ENCODE measurements at places on chromosomes 2 and 18.

DNA sequence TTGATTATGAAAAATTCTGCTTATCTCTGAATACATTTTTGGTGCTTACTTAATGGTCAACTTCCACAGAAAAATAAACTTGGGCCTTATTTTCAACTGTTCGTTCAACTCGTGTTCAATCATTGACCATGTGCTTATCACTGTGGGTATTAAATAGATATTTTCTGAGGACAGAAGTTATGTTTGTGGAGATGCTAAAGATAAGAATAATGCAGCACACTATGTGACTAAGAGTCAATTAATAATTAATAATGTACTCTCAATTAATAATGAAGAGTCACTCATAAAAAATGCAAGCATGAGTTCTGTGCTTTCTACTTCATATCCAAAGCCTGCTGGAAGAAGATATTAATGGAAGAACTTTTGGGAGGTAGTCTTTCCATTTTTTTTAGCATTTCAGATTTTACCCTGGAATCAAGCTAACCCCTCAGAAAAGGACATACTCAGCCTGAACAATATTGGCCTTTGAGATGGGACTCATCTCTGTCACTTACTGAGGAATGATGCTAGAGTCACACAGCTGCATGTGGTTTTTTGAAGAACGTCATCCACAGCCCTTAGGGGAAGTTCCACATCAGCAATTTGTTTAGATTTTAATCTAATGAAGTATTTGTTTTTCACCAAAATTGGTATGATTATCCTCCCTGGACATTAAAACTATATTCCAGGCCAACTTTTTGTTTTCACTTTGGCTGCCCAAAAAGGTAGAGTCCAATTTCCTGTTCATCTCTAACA, 191.9 kb upstream of the CRIM1 start:
- DNase-seq, result no peak

DNA sequence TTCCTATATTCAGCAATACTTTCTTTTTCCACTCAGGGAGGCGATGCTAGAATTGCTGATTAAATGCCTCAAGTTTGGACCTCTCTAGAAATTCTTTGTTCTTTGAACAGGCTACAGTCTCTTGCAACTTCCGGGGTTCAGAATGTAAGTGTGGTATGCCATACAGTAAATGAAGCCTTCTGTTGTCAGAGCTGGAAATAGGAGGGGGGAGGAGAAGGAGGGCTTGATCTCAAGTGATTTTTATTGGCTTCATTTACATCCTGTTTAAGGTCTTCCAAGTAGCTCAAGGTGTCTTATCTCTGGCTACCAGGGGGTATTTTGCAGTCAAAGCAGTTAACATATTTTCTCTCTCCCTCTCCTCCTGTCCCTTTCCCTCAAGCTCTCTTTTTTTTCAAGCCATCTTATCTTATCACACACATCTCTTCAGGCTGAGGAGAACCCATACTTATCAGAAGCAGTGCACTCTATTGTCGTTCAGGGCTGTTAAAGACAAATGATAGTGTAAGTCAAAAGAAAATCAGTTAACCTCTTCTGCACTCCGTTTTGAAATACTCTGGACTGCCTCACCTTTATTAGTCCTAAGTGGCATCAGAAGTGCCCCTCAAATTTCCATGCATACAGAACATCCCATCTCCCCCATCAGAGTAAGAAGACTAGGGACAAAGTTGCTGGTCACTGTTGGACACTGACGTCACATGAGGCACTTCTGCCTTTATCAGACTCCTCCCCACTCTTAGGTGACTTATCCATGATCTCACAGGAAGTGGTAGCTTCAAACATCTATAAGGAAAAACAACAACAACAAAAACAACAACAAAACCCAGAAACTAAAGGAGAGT, 112.2 kb downstream of the ZNF521 start:
- DNase-seq, result no peak

DNA sequence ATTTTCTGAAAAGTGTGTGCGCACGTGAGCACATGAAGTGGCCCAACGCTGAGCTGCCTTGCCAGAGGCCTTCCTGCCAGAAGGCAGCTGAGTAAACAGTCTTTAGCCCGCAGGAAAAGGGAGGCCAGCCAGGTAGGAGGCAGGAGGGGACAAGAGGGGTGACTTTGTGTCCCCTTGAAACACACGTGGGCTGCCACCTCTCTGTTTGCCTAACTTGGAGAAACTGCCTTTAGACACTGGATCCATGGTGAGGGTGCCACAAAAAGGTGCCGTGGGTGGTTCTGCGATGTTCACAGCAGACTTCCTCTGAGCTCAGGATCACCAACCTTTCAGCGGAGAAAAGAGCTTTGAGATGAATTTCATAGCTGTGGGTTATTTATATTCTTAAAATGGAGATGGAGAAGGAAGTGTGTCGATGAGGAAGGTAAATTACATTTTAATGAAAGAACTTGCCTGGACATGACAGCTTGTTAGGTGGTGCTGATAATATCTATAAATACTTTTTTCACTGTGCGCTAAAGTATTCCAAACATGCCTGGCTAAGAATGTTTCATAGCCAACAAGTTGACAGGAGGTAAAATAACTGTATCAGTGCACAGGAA, 36.6 kb upstream of the ASB1 start:
- no peak for DNase-seq

GRCh38 chr2:45169339-45170190, 160.3 kb upstream of the SIX2 start:
- no peak for DNase-seq

- no peak for DNase-seq
These were observed 55.7 kb downstream of the COA5 start for GRCh38 chr2:98552499-98553179.

GRCh38 chr2:29841386-29842004, 79.9 kb downstream of the ALK start:
- DNase-seq, result peak; percentile 3

- peak; percentile 43 for DNase-seq
These were observed at the start of gene ERICH2 for GRCh38 chr2:170770008-170770605. ERICH2 (plus strand) TSS chr2:170770378; CDS start chr2:170770682, 304 bp downstream.

- DNase-seq, result no peak
These were observed 5.1 kb upstream of the MIB1 start for GRCh38 chr18:21735452-21736015.

- no peak for DNase-seq
These were observed 6.6 kb upstream of the TMEM37 start for GRCh38 chr2:119425119-119425405.

- DNase-seq, result no peak
These were observed 759.9 kb upstream of the HS6ST1 start for GRCh38 chr2:129078548-129078947.

- DNase-seq, result no peak
These were observed 86.3 kb upstream of the KCTD1 start for GRCh38 chr18:26634631-26635030.

DNA sequence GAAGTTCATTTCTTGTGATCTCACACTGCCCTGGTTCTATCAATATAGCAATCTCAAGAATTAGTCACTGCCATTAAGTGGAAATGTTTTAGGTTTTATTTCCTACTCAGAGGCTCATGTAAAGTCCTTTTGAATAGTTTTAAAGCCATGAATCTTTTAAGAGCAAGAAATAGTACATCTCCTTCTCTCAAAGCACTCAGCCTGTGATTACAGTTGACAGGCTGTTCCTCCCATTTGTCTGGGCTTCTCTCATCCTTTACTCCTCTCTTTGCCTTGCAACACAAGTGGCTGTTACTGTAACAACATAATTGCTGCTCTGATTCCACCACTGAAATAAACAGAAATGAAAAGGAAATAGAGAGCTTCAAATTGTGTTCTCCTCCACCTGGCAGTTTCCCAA, 18.4 kb downstream of the GRP start:
- no peak for DNase-seq

DNA sequence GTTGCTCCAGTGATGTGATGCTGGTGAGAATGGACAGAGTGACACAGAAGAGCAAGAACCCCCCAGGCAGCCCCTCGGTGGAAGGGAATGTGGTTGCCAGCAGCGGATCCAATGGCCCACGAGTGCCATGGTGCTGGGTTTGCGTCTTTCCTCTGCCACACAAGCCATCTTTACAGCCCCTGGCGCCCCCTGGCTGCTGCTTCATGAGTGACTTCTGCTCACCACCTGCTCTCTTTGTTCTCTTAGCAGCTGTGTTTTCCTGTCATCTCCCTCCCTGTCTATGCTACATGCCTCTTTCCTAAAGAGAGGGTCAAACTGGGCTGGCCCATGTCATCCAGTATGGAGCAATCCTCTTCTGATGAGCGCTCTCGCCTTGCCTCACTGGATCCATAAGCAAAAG, 300.0 kb upstream of the SMIM21 start:
- DNase-seq, result peak; percentile 1

GRCh38 chr2:181240844-181241243, 216.3 kb upstream of the ITGA4 start:
- DNase-seq, result no peak

DNA sequence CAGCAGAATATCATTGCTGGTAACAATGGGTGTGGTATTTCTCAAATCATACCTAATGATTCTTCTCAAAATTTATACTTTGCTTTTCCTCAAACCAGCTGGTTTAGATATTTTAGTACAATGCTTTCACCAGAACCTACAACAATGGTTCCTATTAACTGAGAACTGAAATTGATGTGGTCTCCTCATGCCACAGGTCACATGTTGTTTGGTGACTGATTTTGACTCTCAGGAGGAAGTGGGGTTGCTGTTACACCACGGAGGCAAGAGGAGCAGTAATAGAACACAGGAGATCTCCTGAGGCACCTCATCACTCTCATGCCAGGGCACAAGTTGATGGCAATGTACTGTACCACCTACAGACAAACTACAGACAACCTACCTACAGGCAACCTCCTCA, 3.0 kb upstream of the CEP68 start:
- no peak for DNase-seq

DNA sequence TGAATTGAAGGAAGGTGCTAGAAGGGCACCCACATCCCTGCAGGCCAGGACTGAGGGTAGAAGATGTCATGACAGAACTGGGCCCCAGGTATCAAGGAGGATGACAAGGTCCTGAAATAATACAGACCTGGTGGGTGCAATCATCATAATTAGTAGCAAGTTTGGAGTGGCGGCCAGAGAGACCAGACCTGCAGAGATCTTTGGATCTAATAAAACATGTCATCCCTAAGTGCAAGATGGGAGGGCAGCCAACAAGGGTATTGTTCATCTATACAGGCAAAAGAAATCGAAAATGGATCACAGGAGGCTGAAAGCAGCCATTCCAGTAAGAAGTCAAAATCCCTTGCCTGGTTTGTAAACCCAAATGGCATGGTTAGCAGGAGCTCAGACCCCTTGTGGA, 111.3 kb upstream of the BOD1L2 start:
- no peak for DNase-seq

- no peak for DNase-seq
These were observed 120.4 kb upstream of the KYNU start for GRCh38 chr2:142757111-142757510.

DNA sequence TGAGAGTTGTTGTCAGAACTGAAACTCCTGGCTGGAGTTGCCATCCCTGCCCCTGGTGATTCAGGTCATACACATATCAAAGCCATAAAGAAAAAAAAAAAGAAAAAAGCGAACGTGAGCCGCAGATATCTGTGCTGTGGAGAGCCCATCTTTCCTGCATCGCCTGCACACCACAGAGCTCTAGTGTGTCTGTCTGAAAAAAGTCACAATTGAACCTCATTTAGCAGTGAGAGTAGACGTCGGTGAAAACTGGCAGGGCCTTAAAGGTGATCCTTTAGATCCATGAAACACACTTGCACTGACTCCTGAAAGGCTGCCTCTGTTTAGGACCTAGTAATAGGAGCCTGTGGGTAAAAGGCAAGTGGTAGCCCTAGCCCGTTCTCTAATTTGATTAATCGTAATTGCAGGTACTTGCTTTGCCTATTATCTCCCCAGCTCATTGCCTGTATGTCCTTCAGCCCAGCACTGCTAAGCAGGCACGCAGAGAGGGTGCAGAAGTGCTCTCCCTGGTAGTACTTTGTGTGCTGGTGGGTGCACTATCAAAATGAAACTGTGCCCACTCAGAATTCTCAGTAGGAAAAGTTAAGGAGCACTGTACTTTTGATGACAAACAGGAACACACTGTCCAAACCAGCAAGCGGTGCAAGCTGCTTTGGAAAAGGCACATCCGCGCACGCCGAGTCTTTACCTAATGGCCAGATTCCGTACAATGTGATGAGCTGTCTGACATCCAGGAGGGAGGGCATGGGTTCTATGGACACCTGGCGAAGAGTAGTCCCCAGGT, 103.5 kb upstream of the ASB18 start:
- DNase-seq, result no peak

DNA sequence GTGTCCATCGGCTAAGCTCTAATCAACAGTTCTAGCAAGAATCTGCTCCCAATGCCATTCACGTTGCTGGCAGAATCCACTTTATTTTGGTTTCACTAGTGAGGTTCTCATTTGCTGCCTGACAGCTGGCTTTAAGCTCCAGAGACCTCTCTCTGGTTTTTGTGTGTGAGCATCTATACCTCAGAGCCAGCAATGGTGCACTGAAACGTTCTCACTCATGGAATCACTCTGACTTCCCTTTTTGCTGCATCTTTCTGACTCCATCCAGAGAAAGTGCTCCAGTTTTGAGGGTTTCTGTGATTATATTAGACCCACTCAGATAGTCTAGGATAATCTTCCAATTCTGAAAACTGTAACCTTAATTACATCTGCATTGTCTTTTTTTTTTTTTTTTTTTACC, 596.6 kb downstream of the RNF144A start:
- no peak for DNase-seq

- no peak for DNase-seq
These were observed 42.9 kb downstream of the ARHGEF33 start for GRCh38 chr2:38932586-38932985.

- DNase-seq, result no peak
These were observed 8.8 kb downstream of the RAB1A start for GRCh38 chr2:65120990-65121693.

DNA sequence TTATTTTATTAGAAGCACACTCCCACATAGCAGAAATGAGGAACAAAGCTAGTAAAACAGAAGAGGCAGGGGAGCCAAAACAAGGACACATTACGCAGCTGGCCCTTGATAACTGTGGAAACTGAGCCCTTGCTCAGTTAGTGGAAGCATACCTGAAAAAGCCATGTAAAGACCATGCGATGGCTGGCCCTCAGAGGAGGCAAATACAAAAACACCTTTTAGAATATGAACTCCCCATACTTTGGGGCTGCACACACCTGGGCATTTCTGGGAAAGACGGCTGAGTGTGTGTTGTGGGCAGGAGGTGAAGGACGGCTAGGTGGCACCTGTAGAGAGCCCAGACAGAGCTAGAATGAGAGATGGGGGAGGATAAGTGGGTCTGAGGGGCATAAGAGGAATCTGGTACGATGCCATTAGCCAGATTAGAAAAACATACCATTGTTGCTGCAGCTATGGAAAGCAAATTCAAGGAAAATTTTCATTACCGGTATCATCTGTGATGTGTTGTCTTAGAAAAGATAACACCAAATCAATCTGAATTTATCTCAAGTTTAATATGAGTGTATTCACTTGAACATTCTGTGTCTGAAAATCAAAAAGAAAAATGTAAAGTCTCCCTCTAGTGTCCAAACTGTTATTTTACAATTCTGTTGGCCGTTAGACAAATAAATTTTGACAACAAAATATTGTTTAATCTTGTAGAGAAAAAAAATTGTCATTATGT, 45.2 kb upstream of the SULT1C3 start:
- DNase-seq, result no peak
